Smooth muscle cell of the coronary artery (primary cell): ENCODE measurements at places on chromosomes 13 and 19. TPM values are rescaled to one million over a fixed set of nuclear protein-coding genes. Genes with fewer than 3 reads are reported as not detected.

KLK4 gene
- total RNA-seq = not detected in 2 replicates

TGFB1 gene
- total RNA-seq = 8.9 and 24.4 TPM in 2 replicates

FCER2 gene
- total RNA-seq = not detected in 2 replicates

LGALS4 gene
- total RNA-seq = not detected in 2 replicates

TMPRSS9 gene
- total RNA-seq = not detected in 2 replicates

WDR87 gene
- total RNA-seq = under 0.01 TPM in 1 of 2 replicates, not detected in the other

BEST2 gene
- total RNA-seq = not detected in 2 replicates

LRRC63 gene
- total RNA-seq = under 0.01 TPM in 1 of 2 replicates, not detected in the other

SIGLEC11 gene
- not detected in 2 replicates for total RNA-seq

KEAP1 gene
- 71.8 and 163 TPM in 2 replicates for total RNA-seq
